Right lobe of liver (tissue), 6 donors: ENCODE measurements at places on chromosomes 2 and 18. TPM values are rescaled to one million over a fixed set of nuclear protein-coding genes. Genes with fewer than 3 reads are reported as not detected.

RGPD4 gene
- total RNA-seq, result not detected

TMEM169 gene
- total RNA-seq, result 0.29 TPM

NEB gene
- 1.4 TPM for total RNA-seq

MYCN gene
- total RNA-seq, result 0.35 TPM

ALPG gene
- total RNA-seq, result not detected

DNA sequence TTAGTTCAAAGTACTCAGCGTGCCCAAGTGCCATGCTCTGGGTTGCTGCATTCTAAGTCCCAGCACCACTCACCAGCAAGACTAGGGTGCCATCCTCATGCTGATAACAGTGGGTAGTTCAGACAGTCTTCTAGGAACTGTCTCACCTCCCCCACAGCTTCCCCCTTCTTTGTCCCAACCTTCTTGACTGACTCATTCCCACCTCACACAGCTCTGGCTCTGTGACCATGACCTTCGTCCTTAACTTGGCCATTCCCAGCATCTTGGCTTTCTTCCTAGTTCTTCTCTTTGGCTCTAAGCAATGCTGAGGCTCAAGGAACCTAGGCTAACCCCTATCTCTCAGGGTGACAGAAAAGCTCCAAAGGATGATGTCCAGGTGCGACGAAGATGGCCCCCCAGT, 20.0 kb upstream of the CXCR4 start:
- no peaks in the 10 kb centered on the region for H3K27me3 ChIP-seq
- DNase-seq, result no peak
- no peaks in the 10 kb centered on the region for H3K36me3 ChIP-seq
- no peak overlapping the region for H3K4me3 ChIP-seq

GRCh38 chr2:145059343-145059742, 539.4 kb upstream of the ZEB2 start:
- H3K27me3 ChIP-seq, result no peaks in the 10 kb centered on the region
- H3K4me3 ChIP-seq, result no peak overlapping the region
- no peaks in the 10 kb centered on the region for H3K4me1 ChIP-seq
- no peak for DNase-seq

DNA sequence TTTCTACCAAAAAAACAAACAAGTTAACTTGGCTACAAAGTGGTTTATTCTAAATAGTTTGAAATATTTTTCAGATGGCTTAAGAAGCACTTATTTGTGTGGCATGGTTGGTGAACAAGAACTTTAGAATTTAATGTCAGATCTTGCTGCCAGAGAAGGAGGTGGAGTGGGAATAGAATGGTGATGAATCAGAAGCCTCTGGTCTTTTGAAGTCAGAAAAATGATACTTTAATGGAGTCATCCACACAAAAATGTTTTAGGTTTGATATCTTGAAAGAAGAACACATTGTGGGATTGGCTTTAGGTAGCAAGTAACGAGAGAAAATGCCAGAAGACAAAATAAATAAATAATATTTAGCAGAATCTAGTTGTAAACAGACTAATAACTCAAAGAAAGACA, 243.1 kb upstream of the FANCL start:
- H3K4me3 ChIP-seq, result no peak overlapping the region
- H3K27ac ChIP-seq, result no peak overlapping the region
- no peak for DNase-seq
- no peaks in the 10 kb centered on the region for H3K27me3 ChIP-seq

GRCh38 chr2:220077488-220077887, 450.1 kb downstream of the SLC4A3 start:
- no peaks in the 10 kb centered on the region for H3K36me3 ChIP-seq
- no peak overlapping the region for H3K27ac ChIP-seq
- no peaks in the 10 kb centered on the region for H3K27me3 ChIP-seq
- no peak for DNase-seq
- H3K4me3 ChIP-seq, result no peak overlapping the region

- no peaks in the 10 kb centered on the region for H3K27me3 ChIP-seq
- no peak overlapping the region for H3K4me3 ChIP-seq
- H3K36me3 ChIP-seq, result no peaks in the 10 kb centered on the region
- no peaks in the 10 kb centered on the region for H3K4me1 ChIP-seq
- no peak for DNase-seq
- H3K27ac ChIP-seq, result no peak overlapping the region
Observed at GRCh38 chr18:49230326-49230725, 230.1 kb downstream of the DYM start.

DNA sequence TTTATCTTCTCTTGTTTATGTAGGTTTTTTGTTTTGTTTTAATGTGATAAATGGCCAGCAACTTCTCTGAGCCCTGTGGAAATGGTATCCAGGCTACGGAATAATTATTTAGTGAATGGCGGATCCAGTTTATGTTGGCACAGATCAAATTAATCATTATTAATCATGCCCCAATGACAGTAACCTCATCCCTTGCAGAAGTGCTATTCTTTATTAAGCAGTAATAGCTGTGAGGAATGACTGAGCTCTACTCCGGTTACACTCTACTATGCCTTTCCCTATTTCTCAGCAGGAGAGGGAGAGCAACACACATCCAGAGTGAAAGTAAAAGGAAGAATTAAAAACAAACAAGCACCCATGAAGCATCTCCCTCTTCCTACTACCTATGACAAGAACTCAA, 84.8 kb downstream of the SETBP1 start:
- H3K27me3 ChIP-seq, result no peaks in the 10 kb centered on the region
- no peak overlapping the region for H3K27ac ChIP-seq
- no peak for DNase-seq
- H3K36me3 ChIP-seq, result no peaks in the 10 kb centered on the region
- no peak overlapping the region for H3K4me3 ChIP-seq

- no peaks in the 10 kb centered on the region for H3K36me3 ChIP-seq
- no peak overlapping the region for H3K27ac ChIP-seq
- no peak for DNase-seq
- H3K4me3 ChIP-seq, result no peak overlapping the region
- no peaks in the 10 kb centered on the region for H3K27me3 ChIP-seq
Observed at GRCh38 chr2:67898595-67898994, 164.2 kb downstream of the C1D start.

GRCh38 chr2:15640261-15640711, 48.6 kb downstream of the DDX1 start:
- peaks cover 22% of the 10 kb centered on the region for H3K4me1 ChIP-seq
- H3K27me3 ChIP-seq, result no peaks in the 10 kb centered on the region
- H3K27ac ChIP-seq, result no peak overlapping the region
- H3K36me3 ChIP-seq, result no peaks in the 10 kb centered on the region

DNA sequence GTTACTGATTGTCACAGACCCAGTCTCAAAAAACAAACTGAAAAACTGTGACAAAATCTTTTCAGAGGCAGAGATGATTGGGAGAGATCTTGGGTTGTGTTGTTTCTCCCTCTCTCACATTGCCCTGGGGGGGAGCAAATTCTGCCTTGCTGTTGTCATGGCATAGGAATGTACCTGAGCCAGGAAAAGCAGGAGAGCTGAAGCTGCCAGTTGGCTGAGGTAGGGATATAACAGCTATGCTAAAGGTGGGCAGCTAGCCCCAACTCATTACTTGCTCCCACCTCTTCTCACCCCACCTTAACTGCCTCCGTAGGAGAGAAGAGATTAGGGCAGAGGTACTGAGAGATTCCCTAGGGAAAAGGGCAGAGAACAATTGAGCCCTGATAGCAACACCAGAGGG, 299.3 kb downstream of the OSR1 start:
- H3K36me3 ChIP-seq, result no peaks in the 10 kb centered on the region
- H3K4me1 ChIP-seq, result no peaks in the 10 kb centered on the region
- no peaks in the 10 kb centered on the region for H3K27me3 ChIP-seq
- H3K4me3 ChIP-seq, result no peak overlapping the region
- H3K27ac ChIP-seq, result no peak overlapping the region
- DNase-seq, result no peak

- no peaks in the 10 kb centered on the region for H3K36me3 ChIP-seq
- no peaks in the 10 kb centered on the region for H3K4me1 ChIP-seq
- H3K27me3 ChIP-seq, result no peaks in the 10 kb centered on the region
Observed at GRCh38 chr18:46810481-46811000, 53.7 kb upstream of the ST8SIA5 start.

DNA sequence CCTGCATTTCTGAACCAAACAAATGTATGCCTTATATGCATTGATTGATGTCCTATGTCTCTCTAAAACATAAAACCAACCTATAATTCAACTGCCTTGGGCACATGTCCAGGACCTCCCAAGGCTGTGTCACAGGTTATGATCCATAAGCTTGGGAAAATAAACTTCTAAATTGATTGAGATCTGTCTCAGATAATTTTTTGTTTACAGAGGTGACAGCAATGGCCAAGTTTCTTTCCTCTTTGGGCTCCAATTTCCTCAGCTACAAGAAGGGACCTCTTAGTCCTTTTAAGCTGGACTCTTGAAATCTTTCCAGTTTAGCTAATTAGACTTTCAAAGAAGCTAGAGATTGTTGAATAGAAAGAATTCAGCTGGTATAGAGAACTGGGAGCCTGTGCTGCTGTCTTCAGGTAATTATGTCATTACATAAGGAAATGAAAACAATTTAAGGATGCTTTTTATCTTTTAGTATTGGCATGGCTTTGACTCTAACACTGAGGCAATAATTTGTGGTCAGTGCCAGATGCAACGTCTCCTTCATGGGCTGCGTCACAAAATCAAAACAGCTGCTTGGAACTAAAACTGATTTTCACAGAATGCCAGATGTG, 412.1 kb upstream of the TRIB2 start:
- no peaks in the 10 kb centered on the region for H3K36me3 ChIP-seq
- no peaks in the 10 kb centered on the region for H3K4me1 ChIP-seq
- no peak overlapping the region for H3K27ac ChIP-seq
- no peaks in the 10 kb centered on the region for H3K27me3 ChIP-seq
- DNase-seq, result no peak

DNA sequence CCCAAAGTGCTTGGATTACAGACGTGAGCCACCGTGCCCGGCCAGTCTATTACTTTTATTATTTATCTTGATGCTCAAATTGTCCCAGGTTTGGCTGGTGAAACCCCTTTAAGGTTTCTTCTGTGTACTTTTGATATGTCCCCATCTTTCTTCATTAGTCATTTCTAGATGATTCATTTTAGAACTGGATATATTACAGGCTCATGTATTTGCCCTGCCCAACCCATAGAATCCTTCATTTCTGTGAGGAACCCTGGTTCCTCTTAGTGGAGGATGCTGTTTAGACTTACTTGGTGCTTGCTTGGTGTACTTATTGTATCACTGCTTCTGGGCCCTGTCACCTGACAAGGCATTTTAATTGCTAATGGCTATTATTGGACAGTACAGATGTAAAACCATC, 40.1 kb downstream of the KCMF1 start:
- peaks cover 5% of the 10 kb centered on the region for H3K36me3 ChIP-seq
- no peak overlapping the region for H3K27ac ChIP-seq
- no peak for DNase-seq
- no peaks in the 10 kb centered on the region for H3K27me3 ChIP-seq
- no peaks in the 10 kb centered on the region for H3K4me1 ChIP-seq

DNA sequence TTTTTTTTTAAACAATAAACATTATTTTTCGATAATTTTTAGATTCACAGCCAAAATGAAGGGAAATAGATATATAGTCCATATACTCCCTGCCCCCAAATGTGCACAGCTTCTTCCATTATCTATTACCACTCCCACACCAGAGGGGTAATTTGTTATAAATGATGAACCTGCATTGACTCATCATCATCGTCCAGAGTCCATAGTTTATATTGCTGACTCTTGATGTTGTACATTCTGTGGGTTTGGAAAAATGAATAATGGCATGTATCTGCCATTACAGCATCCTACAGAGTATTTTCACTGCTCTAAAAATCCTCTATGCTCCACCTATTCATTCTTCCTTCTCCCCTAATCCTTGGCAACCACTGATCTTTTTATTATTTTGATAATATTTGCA, 121.5 kb downstream of the LTBP1 start:
- no peak overlapping the region for H3K4me3 ChIP-seq
- H3K36me3 ChIP-seq, result no peaks in the 10 kb centered on the region
- H3K27me3 ChIP-seq, result no peaks in the 10 kb centered on the region
- DNase-seq, result no peak
- no peak overlapping the region for H3K27ac ChIP-seq

DNA sequence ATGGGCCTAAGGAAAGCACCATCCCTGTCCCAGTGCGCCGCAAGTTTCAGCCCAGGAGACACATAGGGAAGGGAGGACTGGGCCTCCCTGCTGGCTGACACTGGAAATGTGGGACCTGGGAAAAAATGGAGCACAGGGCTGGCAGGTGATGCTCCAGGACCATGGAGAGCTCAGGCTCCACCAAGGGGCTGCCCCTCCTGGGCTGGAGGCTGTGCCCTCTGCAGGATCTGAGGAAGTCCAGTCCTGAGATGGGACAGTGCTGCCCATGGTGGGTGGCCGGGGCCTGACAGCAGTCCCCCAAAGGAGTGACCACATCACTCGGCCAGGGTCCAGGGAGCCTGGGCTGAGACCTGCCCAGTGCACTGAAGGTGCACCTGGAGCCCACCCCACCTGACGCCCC, 108.6 kb upstream of the TEKT4 start:
- no peaks in the 10 kb centered on the region for H3K4me1 ChIP-seq
- no peak for DNase-seq
- H3K4me3 ChIP-seq, result no peak overlapping the region
- no peak overlapping the region for H3K27ac ChIP-seq
- H3K36me3 ChIP-seq, result no peaks in the 10 kb centered on the region
- H3K27me3 ChIP-seq, result no peaks in the 10 kb centered on the region

DNA sequence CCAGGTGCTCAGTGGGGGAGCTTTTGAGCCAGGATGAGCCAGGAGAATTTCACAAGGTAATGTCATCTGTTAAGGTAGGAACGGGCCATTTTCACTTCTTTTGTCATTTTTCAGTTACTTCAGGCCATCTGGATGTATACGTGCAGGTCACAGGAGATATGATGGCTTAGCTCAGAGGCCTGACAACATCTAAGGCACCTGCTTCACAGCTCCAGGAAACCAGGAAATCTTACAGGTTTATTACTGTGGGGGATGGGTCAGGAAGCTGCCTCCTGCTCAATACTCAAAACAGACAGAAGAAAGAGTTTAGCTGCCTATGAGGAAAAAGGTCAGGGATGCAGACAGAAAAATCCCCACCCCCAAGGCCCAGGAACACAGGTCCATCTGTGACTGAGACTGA, 364.3 kb upstream of the LRP1B start:
- no peak for DNase-seq
- no peak overlapping the region for H3K4me3 ChIP-seq
- H3K27me3 ChIP-seq, result no peaks in the 10 kb centered on the region
- H3K27ac ChIP-seq, result no peak overlapping the region
- no peaks in the 10 kb centered on the region for H3K36me3 ChIP-seq
- H3K4me1 ChIP-seq, result no peaks in the 10 kb centered on the region

GRCh38 chr2:16899958-16900357, 234.3 kb upstream of the CYRIA start:
- H3K27me3 ChIP-seq, result no peaks in the 10 kb centered on the region
- no peak overlapping the region for H3K4me3 ChIP-seq
- no peak for DNase-seq

DNA sequence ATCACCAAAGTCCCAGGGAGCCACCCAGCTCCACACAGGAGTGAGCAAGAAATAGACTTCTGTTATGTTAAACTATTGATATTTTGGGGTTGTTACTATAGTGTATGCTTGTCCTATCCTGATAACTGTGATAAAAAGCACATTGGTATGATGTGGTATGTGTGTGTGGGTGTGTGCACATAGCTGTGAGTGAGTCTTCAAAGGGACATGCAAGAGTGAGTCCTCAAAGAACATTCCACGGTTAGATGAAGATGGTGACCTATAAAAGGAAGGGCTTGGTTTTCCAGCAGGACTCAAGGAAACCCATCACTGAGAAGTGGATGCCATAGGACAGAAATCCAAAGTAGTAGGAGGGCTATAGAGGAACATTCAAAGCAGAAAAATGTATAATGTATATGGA, 342.9 kb downstream of the TSN start:
- no peaks in the 10 kb centered on the region for H3K27me3 ChIP-seq
- DNase-seq, result no peak
- H3K36me3 ChIP-seq, result no peaks in the 10 kb centered on the region
- H3K4me3 ChIP-seq, result no peak overlapping the region
